ENCODE measurements at places on chromosomes 6 and 20.

DNA sequence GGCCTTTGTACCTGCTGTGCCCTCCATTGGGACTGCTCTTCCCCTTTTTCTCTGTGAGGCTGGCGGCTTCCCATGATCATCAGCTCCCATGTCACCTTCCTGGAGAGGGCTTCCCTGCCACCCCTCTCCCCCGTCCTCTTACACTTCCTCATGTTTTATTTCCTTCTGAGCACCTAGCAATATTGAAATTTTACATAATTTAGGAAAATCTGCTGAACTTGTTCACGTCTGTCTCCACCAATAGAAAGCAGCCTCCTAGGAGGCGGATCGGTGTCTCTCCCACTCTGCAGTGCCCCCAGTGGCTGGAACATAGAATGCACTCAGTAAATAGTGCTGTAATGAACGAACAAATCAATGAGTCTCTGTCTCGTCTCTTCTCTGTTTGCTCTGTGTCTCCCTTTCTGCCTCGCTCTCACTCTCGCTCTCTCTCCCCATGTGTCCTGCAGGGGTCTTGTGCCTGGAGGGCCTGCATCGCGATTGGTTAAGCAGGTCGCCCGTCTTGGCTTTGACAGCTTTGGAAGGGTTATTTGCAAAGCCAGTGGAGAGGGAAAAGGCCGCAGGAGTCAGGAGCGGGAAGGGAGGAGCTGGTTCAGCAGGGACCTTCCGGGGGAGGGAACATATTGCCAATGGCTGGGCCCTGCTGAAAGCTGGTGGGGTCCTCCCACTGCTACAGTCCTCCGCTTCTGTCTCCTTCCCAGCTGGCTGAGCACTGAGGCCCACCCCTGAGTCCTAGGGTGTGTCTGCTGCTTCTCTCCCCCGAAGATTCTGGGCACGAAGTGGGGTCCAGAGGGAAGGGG is 12.1 kb upstream of the OCSTAMP start:
- peak; percentile 29 for DNase-seq

DNA sequence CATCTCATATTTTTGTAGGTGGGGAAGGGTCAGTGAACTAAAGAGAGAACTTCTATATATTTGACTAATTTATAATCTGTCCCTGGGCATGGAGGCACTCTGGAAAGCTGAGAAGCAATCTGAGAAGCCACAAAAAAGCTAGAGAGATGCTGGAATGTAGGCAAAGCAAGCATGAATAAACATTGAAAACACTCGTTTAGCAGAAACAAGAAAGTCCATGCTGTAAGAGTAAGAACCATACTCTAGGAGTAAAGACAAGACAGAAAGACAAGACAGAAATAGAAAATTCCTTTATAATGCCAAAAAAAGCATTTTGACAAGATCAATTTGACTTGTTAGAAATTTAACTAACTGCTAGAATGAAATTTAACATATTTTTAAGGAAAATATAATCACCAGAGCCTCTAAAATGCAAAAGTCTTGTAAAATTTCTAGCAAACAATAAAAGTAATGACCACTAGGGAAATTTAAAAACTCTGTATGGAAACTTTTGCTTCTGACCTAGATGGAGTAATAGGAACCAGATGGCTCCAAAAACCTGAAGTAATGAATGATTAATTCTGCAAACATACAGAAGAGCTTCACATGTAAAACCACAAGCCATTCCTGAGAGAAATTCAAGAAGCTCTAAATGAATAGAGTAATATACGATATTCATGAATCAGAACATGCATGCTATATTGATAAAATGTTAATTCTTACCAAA is 625.7 kb upstream of the PTCHD4 start:
- DNase-seq, result no peak

DNA sequence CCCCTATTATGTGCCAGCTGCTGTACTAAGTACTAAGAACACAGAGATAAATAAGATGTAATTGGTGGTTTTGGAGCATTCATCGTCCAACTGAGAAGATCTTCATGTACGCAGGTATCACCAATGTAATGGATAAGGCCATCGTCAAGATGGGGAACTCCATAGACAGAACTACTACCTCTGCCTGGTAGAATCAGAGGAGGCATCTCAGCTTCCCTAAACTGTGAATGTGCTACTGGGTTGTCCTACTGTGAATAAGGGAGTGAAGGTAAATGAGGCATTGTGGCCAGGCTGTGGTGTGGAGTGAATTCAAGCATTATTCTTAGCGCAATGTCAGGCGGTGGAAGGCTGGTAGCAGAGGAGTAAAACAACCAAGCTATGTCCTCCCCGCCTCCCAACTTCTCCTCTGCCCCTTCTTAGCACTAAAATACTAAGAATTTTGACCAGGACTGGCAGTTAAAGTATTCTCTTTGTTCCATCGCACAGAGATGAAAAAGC is 68.2 kb downstream of the TBC1D7 start:
- DNase-seq, result no peak

- no peak for DNase-seq
Measured at GRCh38 chr6:53294611-53295010, 54.1 kb downstream of the ELOVL5 start.

- DNase-seq, result no peak
Measured at GRCh38 chr20:20207872-20208271, 155.5 kb downstream of the CFAP61 start.

DNA sequence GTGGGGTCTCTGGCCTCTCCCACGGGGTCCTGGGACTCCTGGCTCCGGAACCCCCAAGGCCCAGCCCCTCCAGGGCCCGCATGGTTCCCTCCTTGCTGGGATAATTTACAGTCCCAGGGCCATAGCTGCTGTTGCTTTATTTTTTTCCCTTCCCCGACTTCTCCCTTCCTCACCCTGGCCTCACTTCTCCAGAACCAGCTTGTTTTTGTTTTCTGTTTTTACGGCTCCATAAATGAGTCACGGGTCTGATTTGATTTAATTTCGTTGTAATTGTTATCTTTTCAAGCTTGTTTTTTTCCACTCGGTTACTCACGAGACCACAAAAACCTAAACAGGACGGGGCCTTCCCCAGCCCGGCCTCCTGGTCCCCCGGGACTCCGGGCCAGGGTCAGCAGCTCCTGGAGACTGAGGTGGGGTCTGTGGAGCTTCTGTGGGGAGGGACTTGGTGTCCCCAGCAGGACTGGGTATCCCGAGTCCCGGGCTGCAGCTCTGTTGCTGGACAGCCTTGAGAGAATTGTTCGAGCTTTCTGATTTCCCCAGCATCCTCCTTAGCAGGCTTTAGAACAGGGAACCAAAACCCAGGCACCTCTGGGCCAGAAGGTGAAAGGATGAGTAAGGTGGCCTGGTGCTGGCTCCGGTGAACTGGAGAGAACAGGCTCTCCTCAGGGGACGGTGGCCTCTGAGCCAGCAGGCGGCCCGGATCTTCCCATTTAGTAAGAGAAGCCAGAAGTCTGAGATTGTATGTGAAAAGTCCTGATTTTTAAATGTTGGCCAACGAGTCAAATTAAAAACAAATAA is 94.9 kb downstream of the CEBPB start:
- no peak for DNase-seq

DNA sequence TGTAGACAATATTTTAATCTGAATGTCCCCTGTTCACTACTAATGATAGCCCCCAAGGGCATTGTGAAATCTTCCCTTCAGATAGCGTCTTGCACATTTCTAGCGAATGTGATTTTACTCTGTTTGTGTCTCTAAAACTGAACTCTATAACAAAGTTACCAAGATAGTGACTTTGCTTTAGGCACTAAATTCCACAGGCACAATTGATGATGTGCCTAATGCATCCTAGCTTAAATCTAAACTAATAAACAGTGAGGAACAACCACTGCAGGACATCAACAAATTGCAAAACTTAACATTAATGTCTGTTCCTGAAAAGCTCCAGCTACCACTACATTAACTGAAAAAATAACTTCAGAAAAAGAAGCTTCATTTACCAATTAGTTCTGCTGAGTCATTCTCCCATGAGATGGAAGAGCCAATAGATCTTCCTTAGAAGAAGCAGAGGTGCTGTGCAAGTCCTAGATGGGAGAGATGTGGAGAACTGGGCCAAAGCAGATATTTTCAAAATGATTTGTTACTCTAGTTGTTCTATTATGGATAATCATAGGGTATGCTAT is 1065.0 kb downstream of the EPHA7 start:
- DNase-seq, result no peak

GRCh38 chr6:43904311-43905123 is 134.5 kb downstream of the VEGFA start:
- DNase-seq, result no peak

GRCh38 chr6:155527443-155527842 is 71.8 kb upstream of the NOX3 start:
- DNase-seq, result no peak

- no peak for DNase-seq
Measured at GRCh38 chr6:72218125-72218524, 331.8 kb downstream of the RIMS1 start.

GRCh38 chr6:5677219-5678000 is 329.3 kb downstream of the NRN1 start:
- no peak for DNase-seq

DNA sequence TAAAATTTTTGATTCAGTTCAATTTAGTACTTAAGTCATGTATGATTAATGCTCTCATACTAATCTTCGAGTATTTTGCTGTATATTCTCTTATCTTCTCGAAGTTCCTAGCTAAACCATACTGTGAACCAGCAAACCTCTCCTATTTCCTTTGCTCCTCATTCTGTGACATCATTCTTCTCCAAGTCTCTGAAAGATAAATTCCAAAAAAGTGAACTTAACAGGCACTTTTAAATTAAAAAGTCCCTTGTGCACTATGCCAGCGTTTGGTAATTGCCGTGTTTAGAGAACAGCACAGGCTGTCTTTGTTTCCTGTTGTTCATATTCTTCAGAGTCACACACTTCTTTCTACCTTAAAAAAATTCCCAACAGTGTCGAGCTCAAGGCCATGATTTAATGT is 188.4 kb upstream of the PHACTR1 start:
- DNase-seq, result no peak

GRCh38 chr20:3494218-3494617 is 23.4 kb downstream of the ATRN start:
- no peak for DNase-seq

GRCh38 chr20:33602826-33603590 is 59.1 kb upstream of the C20orf144 start:
- DNase-seq, result no peak

GRCh38 chr6:146258206-146258605 is 229.3 kb downstream of the GRM1 start:
- no peak for DNase-seq

GRCh38 chr6:112366695-112367553 is 19.8 kb downstream of the RFPL4B start:
- DNase-seq, result no peak

- no peak for DNase-seq
Measured at GRCh38 chr6:6884916-6885315, 222.8 kb upstream of the RREB1 start.

DNA sequence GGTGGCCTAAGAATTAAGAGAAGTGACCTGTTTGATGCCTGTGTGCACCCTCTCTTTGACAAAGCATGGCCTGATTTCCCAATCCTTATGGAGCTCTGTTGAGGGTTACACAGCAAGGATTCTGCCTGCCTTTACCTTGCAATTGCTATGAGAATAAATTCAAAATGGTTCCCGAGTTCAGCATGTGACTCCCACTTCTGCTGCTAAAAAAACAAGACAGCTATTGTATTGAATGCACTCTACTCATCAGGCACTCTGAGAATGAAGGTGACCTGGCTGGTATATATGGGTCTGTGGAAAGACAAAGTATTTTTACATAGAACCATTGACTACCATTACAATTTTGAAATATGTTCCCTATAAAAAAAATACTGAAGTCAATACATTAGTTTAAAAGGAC is 190.3 kb downstream of the ATXN1 start:
- DNase-seq, result no peak

DNA sequence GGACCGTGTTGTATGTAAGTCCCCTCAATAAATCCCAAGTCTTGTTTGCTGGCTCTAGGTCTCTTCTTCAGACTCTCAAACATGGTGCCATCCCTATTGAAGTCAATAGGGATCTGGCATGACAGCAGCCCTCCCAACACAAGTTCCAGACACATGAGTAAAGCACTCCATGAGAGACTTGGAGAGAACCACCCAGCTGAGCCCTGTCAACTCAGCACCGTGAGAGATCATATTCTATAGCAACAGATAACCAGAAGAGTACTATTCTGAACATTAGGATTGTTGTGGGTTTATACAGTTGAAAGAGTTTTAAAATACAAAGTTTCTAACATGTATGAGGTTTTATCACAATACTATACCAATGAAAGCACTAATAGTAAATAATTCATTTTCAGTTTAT is 23.5 kb downstream of the TMEM14A start:
- DNase-seq, result no peak

DNA sequence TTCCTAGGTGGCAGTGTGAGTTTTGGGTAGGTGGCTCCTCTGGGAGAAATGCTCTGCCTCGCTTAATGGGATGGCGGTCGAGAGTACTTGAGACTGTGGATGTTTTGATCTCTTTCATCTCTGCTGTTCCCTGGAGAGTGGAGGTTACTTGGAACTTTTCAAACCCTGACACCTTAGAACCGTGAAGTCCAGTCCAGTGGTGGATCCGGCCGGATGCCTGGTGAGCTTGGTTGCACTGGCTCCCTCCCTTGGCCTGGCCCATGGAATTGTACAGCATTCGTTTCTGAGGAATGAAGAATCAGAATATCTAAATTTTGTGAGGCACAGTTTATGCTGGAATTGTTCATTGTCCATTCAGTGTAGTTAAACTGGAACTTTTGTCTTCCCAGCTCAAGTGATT is 51.0 kb downstream of the CSE1L start:
- DNase-seq, result no peak

DNA sequence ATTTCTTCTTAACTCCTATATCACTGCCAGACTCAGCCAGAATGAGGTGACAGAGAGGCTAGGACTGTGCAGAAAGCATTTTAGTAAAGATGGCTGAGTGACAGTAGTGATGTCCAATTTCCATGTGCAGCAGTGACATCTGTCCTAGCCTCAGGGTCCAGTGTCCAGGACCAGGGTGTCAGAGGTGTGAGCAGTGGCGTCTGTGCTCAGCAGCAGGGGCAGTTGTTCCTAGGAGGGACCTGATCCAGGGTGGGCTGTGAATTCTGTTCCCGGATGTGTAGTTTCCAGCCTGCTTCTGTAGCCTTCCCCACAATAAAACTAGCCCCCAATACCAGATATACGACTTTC is 6.0 kb downstream of the HLA-B start:
- no peak for DNase-seq

GRCh38 chr6:161057103-161058091 is 65.8 kb downstream of the MAP3K4 start:
- no peak for DNase-seq

- no peak for DNase-seq
Measured at GRCh38 chr20:21511850-21512633, 1.8 kb downstream of the NKX2-2 start.

GRCh38 chr20:62159839-62160238 is 16.3 kb downstream of the SS18L1 start:
- DNase-seq, result no peak

DNA sequence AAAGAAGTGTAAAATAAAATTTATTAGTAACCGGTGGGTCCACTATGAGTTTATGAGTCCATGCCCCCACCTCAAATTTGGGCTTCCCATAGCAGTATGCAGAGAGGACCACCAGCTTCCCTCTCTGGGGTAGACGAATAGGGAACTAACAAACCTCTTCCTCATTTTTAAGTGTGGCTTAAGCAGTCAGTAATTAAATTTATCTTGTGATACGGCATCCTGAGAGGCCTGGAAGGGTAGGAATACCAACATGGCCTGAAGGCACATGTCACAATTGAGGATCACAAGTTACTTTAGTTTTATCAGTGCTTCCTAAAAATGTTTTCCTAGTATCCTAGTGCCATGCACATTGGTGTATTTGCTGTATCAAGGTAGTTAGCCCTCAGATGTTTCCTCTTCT is 239.9 kb downstream of the HIVEP2 start:
- DNase-seq, result no peak
